ENCODE measurements at places on chromosomes 7 and 10. TPM values are rescaled to one million over a fixed set of nuclear protein-coding genes. Genes with fewer than 3 reads are reported as not detected.

GRCh38 chr10:128064970-128065580, 61.1 kb downstream of the MKI67 start:
- DNase-seq, result no peak
- peak overlapping the region; percentile 54 for H3K4me3 ChIP-seq
- H3K27ac ChIP-seq, result peak overlapping the region; percentile 87
- peaks cover 63% of the 10 kb centered on the region for H3K4me1 ChIP-seq
- peaks cover 55% of the 10 kb centered on the region for H3K36me3 ChIP-seq

DNA sequence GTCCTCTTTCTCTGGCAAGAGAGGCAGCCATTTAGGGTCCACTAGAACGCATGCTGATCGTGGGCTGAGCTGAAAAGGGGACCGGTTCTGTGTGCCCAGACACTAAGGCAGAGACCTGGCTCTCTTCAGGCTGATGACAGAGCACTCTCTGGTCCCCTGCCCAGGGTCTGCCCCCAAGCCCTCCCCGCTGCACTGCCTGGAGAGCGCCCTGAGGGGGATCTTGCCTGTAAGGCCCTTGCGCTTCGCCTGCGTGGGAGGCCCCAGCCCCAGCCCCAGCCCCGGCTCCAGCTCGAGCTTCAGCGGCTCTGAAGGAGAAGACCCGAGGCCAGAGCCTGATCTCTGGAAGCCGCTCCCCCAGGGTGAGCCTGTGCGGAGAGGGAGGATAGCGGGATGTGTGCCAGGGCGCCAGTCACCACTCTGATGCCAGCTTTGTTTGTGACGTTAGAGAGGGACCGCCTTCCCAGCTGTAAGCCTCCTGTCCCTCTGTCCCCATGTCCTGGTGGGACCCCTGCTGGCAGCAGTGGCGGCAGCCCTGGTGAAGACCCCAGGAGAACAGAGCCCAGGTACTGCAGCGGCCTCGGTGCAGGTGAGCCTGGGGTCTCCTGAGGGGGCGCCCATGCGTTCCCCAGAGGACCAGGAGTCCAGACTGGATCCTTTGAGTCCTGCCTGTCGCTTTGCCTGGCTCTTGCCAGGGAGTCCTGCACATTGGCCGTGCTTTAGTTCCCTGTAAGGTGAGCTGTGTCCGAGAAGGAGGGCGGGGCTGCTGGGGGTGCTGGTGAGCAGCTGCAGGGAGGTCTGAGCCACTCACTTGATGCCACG, 43.2 kb downstream of the ZNF467 start:
- no peaks in the 10 kb centered on the region for H3K36me3 ChIP-seq
- H3K27me3 ChIP-seq, result no peaks in the 10 kb centered on the region
- H3K4me1 ChIP-seq, result no peaks in the 10 kb centered on the region
- no peak for DNase-seq

DNA sequence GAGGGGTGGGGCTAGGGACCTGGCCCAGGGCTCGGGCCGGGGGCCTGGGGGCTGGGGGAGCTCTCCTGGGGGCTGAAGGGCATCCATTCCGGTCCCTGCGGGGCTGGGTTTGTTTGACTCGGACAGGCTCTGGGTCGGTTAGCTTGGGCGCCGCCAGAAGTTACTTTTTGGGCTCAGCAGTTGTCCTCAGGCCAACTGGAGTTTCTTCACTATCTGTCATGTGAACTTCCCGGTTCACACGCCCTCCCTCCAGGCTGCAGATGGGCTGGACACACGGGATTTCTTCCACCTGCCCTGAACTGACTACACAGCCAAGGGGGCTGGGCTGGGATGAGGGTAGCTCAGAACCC, 3.8 kb downstream of the SLC4A2 start:
- H3K27me3 ChIP-seq, result no peaks in the 10 kb centered on the region
- no peak overlapping the region for H3K4me3 ChIP-seq
- no peak for DNase-seq
- H3K36me3 ChIP-seq, result peaks cover 15% of the 10 kb centered on the region
- peaks cover 26% of the 10 kb centered on the region for H3K4me1 ChIP-seq
- no peak overlapping the region for H3K27ac ChIP-seq

- H3K4me1 ChIP-seq, result peaks cover 3% of the 10 kb centered on the region
- H3K27me3 ChIP-seq, result peaks cover 46% of the 10 kb centered on the region
- no peak overlapping the region for H3K27ac ChIP-seq
Measured at GRCh38 chr10:45399113-45399512, 25.1 kb downstream of the ALOX5 start.

GRCh38 chr10:12685261-12686058, 316.1 kb downstream of the CCDC3 start:
- no peak overlapping the region for H3K4me3 ChIP-seq
- H3K27ac ChIP-seq, result no peak overlapping the region
- H3K36me3 ChIP-seq, result no peaks in the 10 kb centered on the region
- peaks cover 9% of the 10 kb centered on the region for H3K4me1 ChIP-seq
- no peaks in the 10 kb centered on the region for H3K27me3 ChIP-seq
- DNase-seq, result no peak

GRCh38 chr7:19617901-19618300, 90.9 kb downstream of the POLR1F start:
- no peak overlapping the region for H3K4me3 ChIP-seq
- H3K27ac ChIP-seq, result no peak overlapping the region
- DNase-seq, result no peak
- H3K27me3 ChIP-seq, result no peaks in the 10 kb centered on the region
- no peaks in the 10 kb centered on the region for H3K36me3 ChIP-seq
- no peaks in the 10 kb centered on the region for H3K4me1 ChIP-seq

DNA sequence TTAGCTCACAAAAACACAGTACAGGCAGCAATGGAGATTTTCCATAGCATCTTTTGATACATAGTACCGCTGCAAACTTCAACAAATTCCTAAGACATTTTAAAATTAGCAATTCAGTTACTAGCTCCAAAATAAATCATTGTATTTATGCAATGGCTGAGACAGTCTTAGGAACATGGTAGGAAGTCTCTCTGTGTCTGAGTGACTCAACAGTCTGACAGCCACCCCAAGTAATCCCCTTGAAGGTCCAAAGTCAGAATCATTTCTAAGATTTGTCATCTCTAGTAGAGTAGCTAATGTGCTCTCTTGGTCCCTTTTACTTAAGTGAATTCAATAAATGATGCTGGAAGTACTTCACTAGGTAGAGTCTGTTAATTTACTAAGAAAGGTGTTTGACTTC, 93.8 kb upstream of the NOBOX start:
- H3K4me3 ChIP-seq, result no peak overlapping the region
- H3K36me3 ChIP-seq, result no peaks in the 10 kb centered on the region
- H3K27me3 ChIP-seq, result no peaks in the 10 kb centered on the region

DNA sequence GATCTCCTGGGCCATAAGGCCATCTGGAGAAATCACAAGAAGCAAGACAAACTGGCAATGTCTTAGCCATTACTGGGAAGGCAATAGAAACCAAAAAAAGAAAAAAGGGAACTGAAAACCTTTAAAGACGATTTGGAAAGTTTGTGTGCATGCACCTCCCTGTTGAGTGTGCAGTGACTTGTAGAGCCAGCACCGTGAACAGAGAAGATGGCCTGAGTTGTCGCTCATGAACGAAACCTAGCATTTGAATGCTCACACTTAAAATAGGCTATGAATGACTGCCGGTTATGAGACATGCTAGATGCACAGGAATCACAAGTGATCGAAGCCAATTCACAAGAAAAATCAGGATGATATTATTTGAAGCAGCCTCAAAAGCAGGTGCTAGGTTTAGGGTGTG, 151.3 kb upstream of the ADO start:
- H3K4me3 ChIP-seq, result no peak overlapping the region
- H3K4me1 ChIP-seq, result no peaks in the 10 kb centered on the region
- no peaks in the 10 kb centered on the region for H3K27me3 ChIP-seq
- no peaks in the 10 kb centered on the region for H3K36me3 ChIP-seq

GRCh38 chr7:7736671-7737070, 18.3 kb upstream of the RPA3 start:
- H3K27me3 ChIP-seq, result no peaks in the 10 kb centered on the region
- H3K27ac ChIP-seq, result no peak overlapping the region
- no peak for DNase-seq
- H3K4me1 ChIP-seq, result peaks cover 12% of the 10 kb centered on the region
- H3K36me3 ChIP-seq, result no peaks in the 10 kb centered on the region

The OR2A12 gene
- total RNA-seq, result not detected

The NKX2-3 gene
- not detected for total RNA-seq

The CTNNA3 gene
- total RNA-seq, result 0.57 TPM

The NUTM2E gene
- total RNA-seq, result 0.67 TPM

Measured in activated CD4-positive, alpha-beta T cell treated with anti-CD3 and anti-CD28 coated beads, Interleukin-2, amount 10 ng/mL, durations not matched to agents 7 days and 5 days (primary cell).